ENCODE measurements at places on chromosomes 4 and X. TPM values are rescaled to one million over a fixed set of nuclear protein-coding genes. Genes with fewer than 3 reads are reported as not detected.

The SUPT20HL2 gene
- not detected for polyA plus RNA-seq

The UCHL1 gene
- polyA plus RNA-seq = not detected

The SPANXD gene
- not detected for polyA plus RNA-seq

The GLRA2 gene
- not detected for polyA plus RNA-seq

The CFAP299 gene
- not detected for polyA plus RNA-seq

The ETDB gene
- not detected for polyA plus RNA-seq

The F9 gene
- polyA plus RNA-seq = not detected

The NWD2 gene
- polyA plus RNA-seq = not detected

The SULT1E1 gene
- polyA plus RNA-seq = not detected

The MAOA gene
- polyA plus RNA-seq = not detected

The STPG2 gene
- not detected for polyA plus RNA-seq

The ANKRD50 gene
- 0.07 TPM for polyA plus RNA-seq

The DDX53 gene
- not detected for polyA plus RNA-seq

The LNX1 gene
- polyA plus RNA-seq = 0.30 TPM

The ADH1B gene
- polyA plus RNA-seq = not detected

The YIPF7 gene
- polyA plus RNA-seq = not detected

The TMEM187 gene
- polyA plus RNA-seq = 17.3 TPM

The CMC4 gene
- 18.8 TPM for polyA plus RNA-seq

The NPNT gene
- not detected for polyA plus RNA-seq

The NPY2R gene
- polyA plus RNA-seq = not detected

The MAOB gene
- not detected for polyA plus RNA-seq

The AMOT gene
- 1.2 TPM for polyA plus RNA-seq

The FMR1NB gene
- polyA plus RNA-seq = not detected

The GYPA gene
- not detected for polyA plus RNA-seq

The BLOC1S4 gene
- polyA plus RNA-seq = 103 TPM

The ARHGAP6 gene
- polyA plus RNA-seq = not detected
